NCI-H1930 (cell line): ENCODE measurements at places on chromosomes 6 and 20.

DNA sequence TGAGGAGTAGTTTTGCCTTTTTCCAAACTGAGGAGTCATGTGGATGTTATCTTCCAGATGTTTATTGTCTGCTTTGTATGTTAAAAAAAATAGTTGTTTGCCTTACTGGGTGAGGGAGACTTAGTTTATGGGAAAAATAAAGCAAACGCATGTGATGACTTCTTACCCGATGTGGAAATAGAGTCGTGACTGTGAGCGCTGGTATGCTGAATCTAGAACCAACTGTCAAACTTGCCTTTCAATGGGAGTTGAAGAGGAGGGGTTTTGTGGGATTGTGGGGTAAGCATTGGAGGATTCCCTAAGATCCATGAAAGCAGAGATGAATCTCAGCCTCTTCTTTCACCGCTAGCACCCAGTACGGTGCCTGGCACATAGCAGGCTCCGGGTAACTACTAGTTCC, 5.3 kb downstream of the DCBLD1 start:
- DNase-seq = no peak

- peak; percentile 18 for DNase-seq
Observed at GRCh38 chr20:51695574-51696303, 72.5 kb downstream of the ATP9A start.

DNA sequence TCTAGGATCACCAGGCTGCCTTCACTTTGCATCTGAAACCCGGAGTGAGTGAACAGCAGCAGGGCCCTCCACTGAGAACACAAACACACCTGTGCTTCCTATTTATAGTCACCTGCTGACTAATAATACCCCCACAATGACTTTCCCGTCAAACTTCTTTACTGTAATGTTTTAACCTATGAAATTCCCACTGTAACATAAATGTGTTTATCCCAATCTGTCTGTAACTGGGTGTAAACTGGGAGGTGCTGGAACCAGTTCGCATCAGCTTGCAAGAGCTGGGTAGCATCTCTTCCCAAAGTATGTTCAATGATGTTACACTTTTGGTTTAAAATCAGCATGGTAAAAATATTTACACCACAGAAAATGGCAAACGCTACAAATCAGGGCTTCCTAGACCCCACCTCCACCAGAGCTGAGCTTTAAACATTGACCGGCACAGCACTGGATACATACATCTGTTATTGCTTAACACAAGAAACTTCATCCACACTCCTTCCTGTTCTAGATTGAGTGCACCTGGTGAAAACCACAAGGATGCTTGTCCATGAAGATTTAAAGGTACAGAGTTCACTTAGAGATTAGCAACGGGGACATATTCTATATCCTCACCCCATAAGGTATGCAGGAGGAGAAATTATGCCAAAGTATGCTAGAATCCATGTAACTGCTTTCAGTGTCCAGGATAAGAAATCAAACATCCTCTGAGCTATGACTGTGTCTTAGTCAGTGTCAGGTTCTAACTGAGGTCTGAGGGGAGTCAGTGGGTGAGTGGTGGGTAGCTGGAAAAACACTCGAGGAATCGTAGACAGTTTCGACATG, 79.0 kb downstream of the ALDH8A1 start:
- DNase-seq = no peak

- no peak for DNase-seq
Observed at GRCh38 chr20:7856756-7857155, 83.5 kb downstream of the HAO1 start.

GRCh38 chr6:130848945-130849344, 21.7 kb downstream of the SMLR1 start:
- DNase-seq = no peak

- no peak for DNase-seq
Observed at GRCh38 chr6:128500014-128500413, 20.4 kb downstream of the PTPRK start.

DNA sequence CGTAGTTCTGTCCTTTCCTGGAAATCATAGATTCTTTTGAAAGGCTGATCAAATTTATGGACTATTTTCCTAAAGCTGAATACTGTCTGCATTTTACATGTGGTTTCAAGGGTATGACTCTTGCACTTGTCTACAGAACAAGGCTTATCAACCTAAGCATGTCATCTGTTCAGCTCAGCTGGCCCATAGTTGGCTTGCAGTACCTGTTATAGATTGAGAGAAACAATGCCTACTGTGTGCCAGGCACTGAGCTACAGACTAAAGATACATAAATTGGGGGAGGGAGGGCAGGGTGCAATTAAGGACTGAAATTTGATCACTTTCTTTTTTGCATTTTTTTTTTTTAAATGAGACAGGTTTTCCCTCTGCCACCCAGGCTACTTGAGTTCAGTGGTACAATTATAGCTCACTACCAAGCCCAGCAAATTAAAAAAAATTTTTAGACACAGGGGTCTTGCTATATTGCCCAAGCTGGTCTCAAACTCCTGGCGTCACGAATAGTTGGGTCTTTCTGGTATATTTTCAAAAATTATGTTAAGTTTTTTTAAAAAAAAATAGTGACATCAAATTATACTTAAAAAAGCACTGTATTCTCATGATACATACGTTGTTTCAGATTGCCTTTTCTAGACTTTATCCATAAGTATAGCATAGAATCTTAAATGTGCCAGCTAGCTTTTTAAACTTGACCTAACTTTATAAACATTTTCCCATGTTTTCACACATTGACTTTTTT, 52.2 kb downstream of the RREB1 start:
- DNase-seq = no peak

- peak; percentile 69 for DNase-seq
Observed at GRCh38 chr6:17101422-17102257, at the start of gene STMND1. STMND1 (plus strand) TSS chr6:17102050; CDS start chr6:17102258, 208 bp downstream.

DNA sequence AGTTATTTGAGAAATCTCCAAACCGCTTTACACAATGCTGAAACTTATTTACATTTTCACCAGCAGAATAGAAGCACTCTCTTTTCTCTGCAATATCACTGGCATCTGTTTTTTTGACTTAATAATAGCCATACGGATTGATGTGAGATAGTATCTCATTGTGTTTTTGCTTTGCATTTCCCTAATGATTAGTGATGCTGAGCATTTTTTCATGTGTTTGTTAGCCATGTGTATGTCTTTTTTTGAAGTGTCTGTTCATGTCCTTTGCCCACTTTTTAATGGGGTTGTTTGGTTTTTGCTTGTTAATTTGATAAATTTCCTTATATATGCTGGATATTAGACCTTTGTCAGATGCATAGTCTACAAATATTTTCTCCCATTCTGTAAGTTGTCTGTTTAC, 73.6 kb downstream of the FBXO5 start:
- DNase-seq = no peak

GRCh38 chr6:113856375-113856624, 845 bp upstream of the MARCKS start:
- DNase-seq = no peak

GRCh38 chr6:20790032-20790791, 256.0 kb downstream of the CDKAL1 start:
- no peak for DNase-seq

- DNase-seq = no peak
Observed at GRCh38 chr6:170440437-170440836, 112.7 kb downstream of the PSMB1 start.

GRCh38 chr6:127821431-127821830, 79.4 kb downstream of the THEMIS start:
- no peak for DNase-seq

DNA sequence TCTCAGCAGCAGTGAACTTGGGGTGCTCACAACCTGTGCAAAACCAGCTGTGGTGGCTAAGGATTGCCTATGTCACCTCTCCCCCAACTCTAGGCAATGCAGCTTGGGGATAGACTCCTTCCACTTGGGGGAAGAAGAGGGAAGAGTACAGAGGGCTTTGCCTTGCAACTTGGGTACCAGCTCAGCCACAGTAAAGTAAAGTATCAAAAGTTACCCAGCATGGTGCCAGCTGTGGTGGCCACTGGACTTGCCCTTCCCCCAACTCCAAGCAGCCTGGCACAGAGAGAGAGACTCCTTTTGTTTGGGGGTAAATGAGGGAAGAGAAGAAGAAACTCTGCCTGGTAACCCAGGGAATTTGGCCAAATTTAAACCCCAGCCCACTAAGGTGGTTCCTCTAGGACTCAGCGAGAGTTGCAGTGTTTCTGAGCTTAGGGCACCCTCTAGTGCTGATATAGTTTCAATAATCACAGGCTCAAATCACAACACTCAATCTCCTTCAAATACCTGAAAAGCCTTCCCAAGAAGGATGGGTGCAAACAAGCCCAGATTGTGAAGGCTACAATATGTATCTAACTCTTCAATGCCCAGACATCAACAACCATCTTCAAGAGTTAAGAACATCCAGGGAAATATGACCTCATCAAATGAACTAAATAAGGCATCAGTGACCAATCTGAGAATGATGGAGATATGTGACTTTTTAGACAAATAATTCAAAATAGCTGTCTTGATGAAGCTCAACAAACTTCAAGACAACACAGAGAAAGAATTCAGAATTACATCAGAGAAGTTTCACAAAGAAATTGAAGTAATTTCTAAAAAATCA, 7.6 kb upstream of the DEFB129 start:
- no peak for DNase-seq

DNA sequence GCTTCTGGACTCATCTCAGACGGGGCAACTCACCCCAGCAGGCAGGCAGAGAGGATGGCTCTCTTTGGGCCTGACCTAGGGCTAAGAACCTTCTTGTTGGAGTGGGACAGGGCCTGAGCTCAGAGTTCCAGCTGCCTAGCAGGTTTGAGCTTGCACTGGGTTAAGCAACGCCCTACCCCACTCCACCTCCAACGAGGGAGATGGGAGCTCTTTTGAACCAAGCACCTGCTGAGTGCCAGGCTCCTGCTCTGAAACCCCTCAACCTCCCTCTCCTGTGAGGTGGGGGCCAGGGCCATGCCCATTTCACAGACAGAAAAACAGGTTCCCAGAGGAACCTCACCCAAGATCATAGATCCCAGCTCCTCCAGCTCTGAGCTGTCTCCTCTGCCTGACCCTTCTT, 54.3 kb downstream of the SNAI1 start:
- no peak for DNase-seq

- DNase-seq = no peak
Observed at GRCh38 chr6:43076464-43077332, 584 bp downstream of the PTK7 start.

DNA sequence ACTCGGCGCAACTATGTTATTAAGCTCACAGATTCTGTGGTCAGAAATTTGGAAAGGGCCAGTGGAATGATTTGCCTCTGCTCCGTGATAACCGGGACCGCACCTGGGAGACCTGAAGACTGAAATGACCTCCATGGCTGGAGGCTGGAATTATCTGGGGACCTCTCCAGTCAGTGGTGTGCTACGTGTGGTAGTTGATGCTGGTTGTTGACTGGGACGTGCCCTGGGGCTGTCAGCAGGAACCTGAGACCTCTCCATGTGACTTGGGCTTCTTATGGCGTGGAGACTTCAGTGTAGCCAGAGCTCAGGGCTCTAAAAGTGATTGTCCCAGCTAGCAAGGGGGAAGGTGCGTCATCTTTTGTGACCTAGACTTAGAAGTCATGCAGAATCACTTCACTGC, 50.3 kb downstream of the CHMP4B start:
- DNase-seq = no peak

- DNase-seq = no peak
Observed at GRCh38 chr6:160756871-160757270, 54.8 kb downstream of the PLG start.

DNA sequence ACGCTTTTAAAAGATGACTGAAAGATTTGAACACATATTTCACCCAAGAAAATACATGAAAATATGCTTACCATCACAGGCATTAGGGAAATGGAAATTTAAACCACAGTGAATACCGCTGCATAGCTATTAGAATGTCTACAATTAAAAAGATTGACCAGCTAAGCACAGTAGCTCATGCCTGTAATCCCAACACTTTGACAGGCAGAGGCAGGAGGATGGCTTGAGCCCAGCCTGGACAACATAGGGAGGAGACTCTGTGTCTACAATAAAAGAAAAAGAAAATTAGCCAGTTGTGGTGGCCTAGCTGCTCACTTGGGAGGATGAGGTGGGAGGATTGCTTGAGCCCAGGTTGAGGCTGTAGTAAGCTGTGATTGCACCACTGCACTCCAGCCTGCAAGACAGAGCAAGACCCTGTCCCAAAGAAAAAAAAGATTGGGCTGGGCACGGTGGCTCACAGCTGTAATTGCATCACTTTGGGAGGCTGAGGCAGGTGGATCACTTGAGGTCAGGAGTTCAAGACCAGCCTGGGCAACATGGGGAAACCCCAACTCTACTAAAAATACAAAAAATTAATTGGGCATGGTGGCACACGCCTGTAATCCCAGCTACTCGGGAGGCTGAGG, 163.7 kb upstream of the AKAP12 start:
- DNase-seq = no peak

GRCh38 chr6:12570461-12571030, 146.0 kb upstream of the PHACTR1 start:
- no peak for DNase-seq

DNA sequence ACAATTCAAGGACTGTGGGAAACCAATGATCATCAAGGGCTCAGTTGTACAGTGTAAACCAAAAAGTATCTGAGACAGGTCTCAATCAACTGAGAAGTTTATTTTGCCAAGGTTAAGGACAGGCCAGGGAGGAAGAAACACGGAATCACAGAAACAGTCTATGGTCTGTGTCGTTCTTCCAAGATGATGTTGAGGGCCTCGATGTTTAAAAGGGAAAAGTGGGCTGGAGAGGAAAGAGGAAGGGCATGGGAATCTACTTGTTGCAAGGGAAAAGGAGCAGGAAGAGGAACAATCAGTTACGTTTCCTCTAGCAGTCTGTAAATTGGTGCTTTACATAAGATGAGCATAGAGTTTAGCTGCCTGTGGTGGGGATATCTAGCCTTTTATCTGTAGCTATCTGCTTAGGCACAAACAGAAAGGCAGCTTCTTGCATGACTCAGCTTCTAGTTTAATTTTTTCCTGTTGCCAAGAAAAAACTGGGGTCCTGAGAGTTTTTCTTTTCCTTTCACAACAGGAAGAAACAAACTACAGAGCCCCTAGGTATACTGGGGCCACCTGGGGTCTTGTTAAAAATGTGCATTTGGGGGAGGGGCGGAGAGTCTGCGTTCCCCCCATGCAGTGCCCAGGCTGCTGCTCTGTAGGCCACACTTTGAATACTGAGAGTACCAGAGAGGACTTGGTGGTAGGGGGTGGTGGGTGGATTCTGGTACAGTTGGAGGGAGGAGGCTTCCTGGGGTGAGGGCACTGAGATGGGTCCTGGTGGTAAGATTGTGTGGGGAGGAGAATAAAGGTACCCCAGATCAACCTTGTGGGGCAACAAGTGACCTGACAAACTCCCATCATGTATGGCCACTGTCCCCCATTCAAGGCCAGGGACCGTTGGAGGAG, 35.3 kb upstream of the EZR start:
- no peak for DNase-seq

DNA sequence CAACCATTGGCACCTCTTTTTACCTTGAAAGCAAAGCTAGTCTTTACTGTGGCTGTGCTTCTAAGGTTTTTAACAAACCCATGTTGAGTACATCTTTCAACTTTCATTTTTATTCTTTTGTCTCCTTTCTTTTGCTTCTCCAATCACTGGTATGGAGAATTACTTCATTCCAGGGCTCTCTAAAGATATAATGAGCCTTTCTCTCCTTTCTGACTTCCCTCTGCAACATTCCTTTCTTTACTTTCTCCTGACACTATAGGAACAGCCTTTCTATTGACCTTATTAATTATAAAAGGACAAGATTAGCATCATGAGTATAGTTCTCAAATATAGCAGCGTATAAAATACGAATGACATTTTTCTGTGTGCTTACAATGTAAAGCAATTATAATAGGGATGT, 23.1 kb upstream of the KIAA0408 start:
- DNase-seq = no peak

- no peak for DNase-seq
Observed at GRCh38 chr6:47439348-47439668, 38.3 kb upstream of the CD2AP start.

GRCh38 chr20:57498425-57499400, 26.2 kb downstream of the CTCFL start:
- no peak for DNase-seq

- peak; percentile 99 for DNase-seq
Observed at GRCh38 chr20:49219091-49219923, at the start of gene DDX27. DDX27 (plus strand) TSS chr20:49219416; CDS start chr20:49219449, 33 bp downstream.
